Upper lobe of right lung (tissue), 1 donor: ENCODE measurements at places on chromosomes 16 and 17. TPM values are rescaled to one million over a fixed set of nuclear protein-coding genes. Genes with fewer than 3 reads are reported as not detected.

DNA sequence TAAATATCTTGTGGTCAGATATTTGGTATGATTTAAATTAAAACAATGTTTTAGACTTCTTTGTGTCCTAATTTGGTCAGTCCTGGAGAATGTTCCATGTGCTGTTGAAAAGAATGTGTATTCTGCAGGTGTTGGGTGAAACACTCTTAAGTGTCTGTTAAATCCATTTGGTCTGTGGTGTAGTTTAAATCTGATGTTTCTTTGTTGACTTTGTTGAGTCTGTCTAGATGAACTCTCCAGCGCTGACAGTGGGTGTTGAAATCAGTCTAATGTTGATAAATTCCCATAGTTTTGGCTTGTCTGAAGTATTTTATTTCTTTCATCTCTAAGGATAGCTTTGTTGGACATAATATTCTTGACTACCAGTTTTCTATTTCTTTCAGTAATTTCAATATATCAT lies 18.8 kb downstream of the TANC2 start:
- no peak for DNase-seq

- no peak for DNase-seq
Observed at GRCh38 chr17:41163828-41164227, 3.3 kb upstream of the KRTAP4-4 start.

NEUROD2 gene
- total RNA-seq, result not detected

ATXN7L3 gene
- total RNA-seq, result 65.0 TPM

GRCh38 chr17:49343273-49343672 lies 18.8 kb downstream of the ZNF652 start:
- DNase-seq, result no peak

C17orf100 gene
- 1.3 TPM for total RNA-seq

DNA sequence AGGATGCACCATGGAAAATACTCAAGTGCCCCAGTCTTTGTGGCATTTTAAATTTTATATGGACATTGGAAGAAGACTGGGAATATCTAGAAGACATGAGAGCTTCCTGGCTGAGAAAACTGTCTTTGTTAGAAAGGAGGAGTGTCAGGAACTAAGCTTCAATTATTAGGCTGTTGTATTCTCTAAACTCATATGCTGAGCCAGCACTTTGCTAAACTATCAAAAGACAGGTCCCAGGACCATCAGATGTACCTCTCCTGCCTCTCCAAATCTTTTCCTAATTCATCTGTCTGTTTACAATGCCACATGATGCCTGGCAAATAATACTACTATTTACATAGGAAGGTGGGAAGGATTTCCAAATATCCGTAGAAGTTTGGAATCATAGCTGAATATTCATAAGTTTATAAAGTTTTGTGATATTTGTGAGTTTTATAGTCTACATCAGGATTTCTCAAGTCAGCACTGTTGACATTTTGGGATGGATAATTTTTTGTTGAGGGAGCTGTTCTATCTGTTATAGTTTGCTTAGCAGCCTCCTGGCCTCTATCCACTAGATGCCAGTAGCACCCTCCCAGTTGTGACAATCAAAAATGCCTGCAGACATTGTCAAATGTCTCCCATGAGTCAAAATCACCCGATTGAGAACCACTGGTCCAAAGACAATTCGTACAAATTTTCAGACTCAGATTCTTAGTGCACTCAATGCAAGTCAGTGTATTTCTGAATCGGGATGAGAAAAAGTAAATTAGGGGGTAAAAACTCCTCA lies 61.2 kb upstream of the NETO2 start:
- DNase-seq, result no peak

DNA sequence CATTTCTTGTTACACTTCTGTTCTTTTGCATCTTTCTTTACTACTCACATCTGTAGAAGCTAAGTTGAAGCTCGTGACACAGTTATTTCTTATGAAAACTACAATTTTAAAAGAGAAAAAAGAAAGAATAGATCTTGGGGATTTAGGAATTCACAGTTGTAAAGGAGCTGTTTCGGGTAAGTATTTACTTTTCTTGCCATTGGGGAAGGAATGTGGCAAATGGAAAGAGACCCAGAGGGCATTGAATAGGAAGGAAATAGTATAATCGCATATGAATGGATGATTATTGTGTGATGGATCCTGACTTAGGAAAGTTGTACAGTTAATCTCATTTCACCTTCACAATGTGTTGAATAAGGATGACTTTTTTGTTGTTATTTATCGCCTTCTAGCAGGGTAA lies 914.1 kb upstream of the CDH8 start:
- no peak for DNase-seq

DNA sequence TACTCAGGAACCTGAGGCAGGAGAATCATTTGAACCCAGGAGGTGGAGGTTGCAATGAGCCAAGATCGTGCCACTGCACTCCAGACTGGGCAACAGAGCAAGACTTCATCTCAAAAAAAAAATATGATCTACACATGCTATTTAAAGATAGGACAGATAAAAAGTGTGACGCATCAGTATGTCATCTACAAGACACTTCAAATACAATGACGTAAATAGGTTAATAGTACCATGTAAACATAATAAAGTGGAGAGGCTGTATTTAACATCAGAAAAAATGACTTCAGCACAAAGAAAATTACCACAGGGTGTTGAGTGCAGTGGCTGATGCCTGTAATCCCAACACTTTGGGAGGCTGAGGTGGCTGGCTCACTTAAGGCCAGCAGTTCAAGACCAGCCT lies 20.2 kb downstream of the ZNF778 start:
- DNase-seq, result no peak

DNA sequence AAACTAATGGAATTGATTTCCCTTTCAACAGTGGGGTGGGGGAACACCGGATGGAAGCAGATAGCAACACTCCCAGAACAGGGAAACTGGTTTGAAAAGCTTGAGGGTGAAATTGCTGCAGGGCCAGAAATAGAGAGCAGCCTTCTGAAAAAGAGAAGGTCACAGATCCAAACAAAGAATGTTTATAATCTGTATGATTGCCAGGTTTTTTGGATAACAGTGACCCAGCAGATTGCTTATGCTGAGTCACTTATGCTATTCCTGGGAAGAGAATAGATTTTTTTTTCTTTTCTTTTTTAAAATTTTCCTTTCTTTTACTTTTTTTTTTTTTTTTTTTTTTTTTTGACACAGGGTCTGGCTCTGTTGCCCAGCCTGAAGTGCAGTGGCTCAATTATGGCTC lies 641.3 kb downstream of the KCNJ2 start:
- no peak for DNase-seq

- no peak for DNase-seq
Observed at GRCh38 chr17:51322390-51323029, 62.2 kb downstream of the UTP18 start.

COTL1 gene
- 129 TPM for total RNA-seq
